Activated CD4-positive, alpha-beta T cell treated with anti-CD3 and anti-CD28 coated beads, Interleukin-2, amount 10 ng/mL, durations not matched to agents 7 days and 5 days (primary cell): ENCODE measurements at places on chromosomes 16 and 17. TPM values are rescaled to one million over a fixed set of nuclear protein-coding genes. Genes with fewer than 3 reads are reported as not detected.

DNA sequence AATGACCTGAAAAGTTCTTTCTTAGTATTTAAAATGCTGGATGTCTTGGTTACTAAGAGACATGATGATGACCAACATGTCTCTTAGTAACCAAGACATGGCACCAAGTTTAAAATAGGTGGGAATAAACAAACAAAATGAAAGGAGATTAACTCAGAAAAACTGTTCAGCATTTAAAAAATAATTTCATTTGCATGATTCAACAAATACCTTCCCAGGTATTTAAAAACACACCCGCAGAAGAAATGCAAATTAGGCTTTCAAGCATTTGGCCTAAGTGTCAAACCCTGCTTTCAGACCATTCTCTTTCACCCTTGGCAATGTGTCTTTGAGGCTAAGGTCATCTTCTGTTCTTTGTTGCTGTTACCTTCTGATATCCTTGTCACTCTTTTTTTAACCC lies 91.4 kb upstream of the CORO6 start:
- no peak for DNase-seq

- peak; percentile 3 for DNase-seq
These were observed 108.4 kb upstream of the METRNL start for GRCh38 chr17:82970818-82971590.

IRF8 gene
- 11.6 TPM for total RNA-seq

DNA sequence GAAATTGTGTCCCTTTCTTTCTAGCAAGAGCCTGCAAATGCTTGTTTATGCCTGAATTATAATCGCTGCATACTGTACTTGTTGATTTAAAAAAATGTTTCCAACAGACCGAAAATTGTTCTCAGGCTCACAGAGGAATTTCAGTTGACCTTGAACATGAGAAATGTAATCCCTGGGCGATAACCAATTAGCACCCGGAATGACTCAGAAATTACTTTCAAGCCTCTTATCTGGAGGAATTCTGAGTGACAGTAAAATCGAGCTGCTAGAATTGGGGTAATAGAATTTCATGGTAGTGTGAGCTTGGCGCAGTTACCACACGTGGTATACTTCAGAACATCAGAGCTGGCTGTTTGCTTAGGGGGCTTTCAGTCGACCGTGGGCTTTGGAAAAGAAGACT lies 139.1 kb upstream of the CACNG3 start:
- DNase-seq = no peak

KRT9 gene
- not detected for total RNA-seq

DNA sequence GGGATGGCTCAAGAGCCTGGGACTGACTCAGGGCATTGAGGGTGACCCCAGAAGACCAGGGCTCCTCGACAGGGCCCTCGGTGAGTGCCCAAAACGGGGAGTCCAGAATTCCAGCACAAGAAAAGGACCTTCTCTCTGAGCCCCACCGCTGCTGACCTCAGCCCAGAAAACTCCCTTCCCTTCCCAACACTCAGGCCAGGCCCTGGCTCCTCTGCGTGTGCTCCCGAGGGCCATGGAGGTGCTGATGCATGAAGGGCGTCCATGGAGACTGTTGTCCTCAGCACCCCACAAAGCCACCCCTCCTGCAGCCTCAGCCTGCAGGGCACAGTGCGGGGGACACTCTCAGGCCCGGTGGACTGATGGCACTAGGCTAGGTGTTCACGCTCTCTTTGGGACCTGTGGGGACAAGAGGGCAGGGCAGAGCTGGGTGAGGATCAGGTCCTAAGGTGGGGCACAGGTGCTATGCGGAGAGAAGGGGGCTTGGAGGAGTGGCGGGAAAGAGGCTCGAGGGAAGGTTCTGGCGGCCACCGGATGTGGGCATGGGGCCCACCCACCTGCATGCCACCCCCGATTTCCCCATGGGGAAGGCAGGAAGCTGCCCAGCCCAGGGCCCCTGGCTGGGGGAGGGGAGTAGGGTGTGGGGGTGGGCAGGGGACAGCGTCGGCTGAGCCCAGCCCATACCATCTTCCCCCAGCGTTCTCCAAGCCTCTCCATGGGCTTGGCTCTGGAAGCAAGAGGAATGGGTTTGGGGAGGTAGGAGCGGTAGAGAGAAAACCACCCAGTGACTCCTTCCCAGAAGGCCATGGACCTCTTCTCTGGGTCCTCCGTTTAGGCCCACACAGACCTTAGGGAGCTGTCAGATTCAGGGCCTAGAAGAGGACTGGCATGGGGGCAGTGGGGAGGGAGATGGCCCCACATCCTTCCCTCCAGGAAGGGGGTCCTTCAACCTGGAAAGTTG lies 4.5 kb upstream of the TSPOAP1 start:
- DNase-seq = peak; percentile 65

SLC6A2 gene
- total RNA-seq = not detected

- DNase-seq = no peak
These were observed 83.9 kb upstream of the IRX3 start for GRCh38 chr16:54370278-54371040.
